ENCODE measurements at places on chromosomes 3 and 15. TPM values are rescaled to one million over a fixed set of nuclear protein-coding genes. Genes with fewer than 3 reads are reported as not detected.
A peak's percentile ranks its signal among the peaks of the same experiment; 100 is the strongest.

Gene NDN
- 1.6 TPM for total RNA-seq

Gene STAB1
- 0.19 TPM for total RNA-seq

DNA sequence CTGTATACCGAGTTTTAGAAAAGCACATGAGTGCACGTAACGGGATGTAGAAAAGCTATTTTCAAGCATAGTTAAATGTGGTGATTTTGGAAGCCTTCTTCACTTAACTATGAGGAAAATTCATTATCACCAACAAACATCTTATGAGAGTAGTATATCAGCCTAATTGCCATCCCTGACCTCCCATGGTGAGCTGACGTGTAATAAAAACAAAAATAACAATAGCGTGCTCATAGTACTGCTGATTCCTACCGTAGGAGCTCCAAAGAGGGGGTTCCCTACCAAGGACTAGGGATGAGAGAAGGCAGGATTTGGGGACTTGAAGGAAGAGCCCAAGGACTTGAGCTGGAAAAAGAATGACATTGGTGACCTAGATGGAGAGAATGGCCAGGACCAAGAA, 16.9 kb downstream of the ST8SIA2 start:
- no peaks in the 10 kb centered on the region for H3K36me3 ChIP-seq
- H3K4me1 ChIP-seq = no peaks in the 10 kb centered on the region
- H3K27me3 ChIP-seq = peaks cover 11% of the 10 kb centered on the region

GRCh38 chr3:32954506-32954905, 3.1 kb downstream of the CCR4 start:
- DNase-seq = peak; percentile 16
- H3K36me3 ChIP-seq = peaks cover 25% of the 10 kb centered on the region
- H3K4me3 ChIP-seq = peak overlapping the region; percentile 79
- H3K27me3 ChIP-seq = peaks cover 5% of the 10 kb centered on the region
- peak overlapping the region; percentile 97 for H3K27ac ChIP-seq

All from activated T-cell treated with anti-CD3 and anti-CD28 coated beads, Interleukin-2, amount 50 U/mL, for 72 hours (primary cell).